ENCODE measurements at places on chromosomes 13 and 19.

DNA sequence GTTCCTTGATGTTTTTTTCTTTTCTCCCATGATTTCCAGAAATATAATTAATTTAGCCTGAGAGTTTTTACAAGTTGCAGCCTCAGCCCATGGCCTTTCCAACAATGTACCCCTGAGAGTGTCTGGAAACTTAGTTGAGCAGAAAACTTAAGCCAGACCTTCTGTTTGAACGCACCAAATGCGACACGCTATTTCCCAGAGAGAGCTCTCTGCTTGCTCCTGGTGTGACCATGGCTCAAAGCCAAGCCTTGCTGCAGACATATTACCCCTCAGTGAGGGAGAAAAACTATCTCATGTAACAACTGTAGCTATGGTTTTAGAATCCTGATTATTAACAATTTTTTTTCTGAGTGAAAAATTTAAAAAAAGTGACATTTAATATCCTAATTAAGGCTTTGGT lies 1204.5 kb upstream of the SLC10A2 start:
- no peak for DNase-seq

DNA sequence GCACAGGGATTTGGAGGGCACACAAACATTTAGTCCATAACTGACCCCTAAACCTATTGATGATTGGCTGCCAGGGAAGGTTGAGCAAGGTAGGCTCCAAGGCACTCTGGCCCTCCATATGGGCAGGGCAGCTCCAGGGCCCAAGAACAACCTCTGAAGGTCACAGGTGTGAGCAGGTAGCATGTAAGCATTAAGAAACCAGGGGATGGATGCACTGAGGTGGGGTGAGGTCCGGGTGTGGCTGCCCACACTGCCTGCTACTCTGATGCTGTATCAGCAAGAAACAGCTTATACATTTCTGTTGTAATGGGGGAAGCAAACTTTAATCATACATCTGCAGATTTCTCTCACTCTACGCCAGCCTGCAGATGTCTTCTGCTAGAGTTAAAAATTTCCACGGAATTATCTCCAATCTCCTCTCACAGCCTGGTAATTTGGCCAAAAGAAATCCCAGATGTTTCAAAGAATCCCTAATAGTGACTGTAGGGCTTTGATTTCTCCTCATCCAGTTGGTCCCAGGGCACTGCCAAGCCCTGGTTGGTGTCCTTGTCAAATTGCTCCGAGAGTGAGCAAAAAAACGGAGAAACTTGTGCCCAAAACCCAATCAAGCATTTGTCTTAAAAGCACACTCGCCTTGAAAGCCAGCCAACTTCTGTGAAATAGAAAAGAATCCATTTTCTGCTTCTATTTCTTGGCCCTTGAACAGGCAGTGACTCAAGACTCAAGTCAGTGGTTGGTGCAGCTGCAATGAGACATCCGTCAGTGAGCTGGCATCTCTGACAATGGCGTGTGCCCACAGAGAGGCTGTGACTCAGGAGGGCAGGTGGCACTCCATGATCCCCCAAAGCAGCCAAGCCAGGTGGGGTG lies 72.5 kb upstream of the MRI1 start:
- peak; percentile 80 for DNase-seq

GRCh38 chr19:35310331-35310730 lies 18.4 kb downstream of the MAG start:
- no peak for DNase-seq

GRCh38 chr13:29483211-29483610 lies 112.3 kb downstream of the SLC7A1 start:
- DNase-seq: no peak
